ENCODE measurements at places on chromosomes 16 and 17.

DNA sequence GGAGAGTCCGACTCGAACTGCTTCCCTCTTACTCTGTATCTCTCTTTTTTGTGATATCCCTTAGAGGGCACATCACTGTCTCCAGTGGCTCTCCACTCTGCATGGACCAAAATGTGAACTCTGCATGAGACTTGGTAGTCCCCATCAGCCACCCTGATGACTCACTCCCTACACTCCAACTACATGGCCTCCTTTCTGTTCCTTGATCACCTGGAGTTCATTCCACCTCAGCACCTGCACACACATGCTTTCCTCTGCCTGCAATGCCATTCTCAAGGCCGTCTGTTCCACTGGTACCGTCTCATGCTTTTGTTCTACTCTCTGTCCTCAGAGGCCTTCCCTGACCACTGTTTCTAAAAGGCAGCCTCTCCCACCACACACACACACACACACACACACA is 109.3 kb downstream of the DNAH9 start:
- DNase-seq = no peak

DNA sequence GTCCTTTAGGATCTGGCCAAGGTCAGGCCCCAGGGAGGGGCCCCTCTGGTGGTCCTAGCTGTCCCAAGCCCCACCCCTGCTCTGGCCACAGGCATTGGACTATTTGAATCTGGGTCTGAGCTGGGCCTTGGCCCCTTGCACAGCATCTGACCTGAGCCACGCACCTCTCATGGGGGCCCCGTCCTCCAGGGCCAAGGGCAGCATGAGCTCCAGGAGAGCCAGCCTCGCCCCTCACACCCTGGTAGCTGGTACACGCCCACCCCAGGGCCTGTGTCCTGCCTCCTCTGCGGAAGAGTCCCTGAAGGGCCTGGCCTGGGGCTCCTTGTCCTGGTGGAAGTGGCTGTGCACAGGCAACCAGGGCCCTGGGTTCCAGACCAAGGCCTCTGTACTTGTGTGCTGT is 23.8 kb downstream of the ENDOV start:
- no peak for DNase-seq

- no peak for DNase-seq
Measured at GRCh38 chr16:28497861-28498599, 3.6 kb downstream of the APOBR start.

DNA sequence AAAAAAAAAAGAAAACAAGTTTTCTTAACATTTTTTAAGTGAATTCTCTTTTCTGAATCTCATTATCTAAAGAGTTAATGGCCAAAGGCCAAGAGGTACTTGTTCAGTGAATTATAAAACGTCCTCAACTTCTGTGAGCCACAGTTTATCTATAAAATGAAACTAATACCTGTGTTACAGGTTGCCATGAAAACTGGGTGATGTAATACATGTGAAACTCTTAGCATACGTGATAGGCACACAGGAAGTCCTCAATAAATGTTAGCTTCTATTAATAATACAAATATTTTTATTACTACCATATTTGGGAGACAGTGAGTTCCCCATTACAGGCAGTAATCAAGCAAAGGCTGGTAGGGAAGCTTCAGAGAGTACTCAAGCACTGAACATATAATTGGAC is 13.5 kb upstream of the INPP5K start:
- no peak for DNase-seq

GRCh38 chr17:67074781-67075180 is 30.4 kb downstream of the CACNG1 start:
- DNase-seq = no peak

GRCh38 chr16:30567991-30568638 is 3.4 kb downstream of the ZNF688 start:
- DNase-seq = peak; percentile 34

GRCh38 chr17:1505586-1505985 is 10.8 kb downstream of the INPP5K start:
- DNase-seq = no peak

GRCh38 chr17:68356520-68356919 is 65.2 kb downstream of the ARSG start:
- no peak for DNase-seq

DNA sequence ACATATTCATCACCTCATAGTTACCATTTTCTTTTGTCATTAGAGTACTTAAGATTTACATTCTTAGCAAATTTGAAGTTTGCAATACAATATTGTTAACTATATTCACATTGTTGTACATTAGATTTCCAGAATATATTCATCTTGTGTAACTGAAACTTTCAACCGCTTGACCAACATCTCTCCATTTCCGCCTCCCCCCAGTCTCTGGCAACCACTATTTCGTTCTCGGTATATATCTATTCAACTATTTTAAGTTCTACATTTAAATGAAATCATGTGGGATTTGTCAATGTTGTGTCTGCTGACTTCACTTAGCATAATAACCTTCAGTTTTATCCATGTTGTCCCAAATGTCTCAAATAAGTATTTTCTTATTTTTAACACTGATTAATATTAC is 274.5 kb upstream of the KIF2B start:
- no peak for DNase-seq

GRCh38 chr17:39118674-39119419 is 32.6 kb downstream of the PLXDC1 start:
- DNase-seq = no peak

- no peak for DNase-seq
Measured at GRCh38 chr17:58231641-58232040, 6.7 kb upstream of the LPO start.

GRCh38 chr17:81015136-81015535 is 19.8 kb upstream of the BAIAP2 start:
- no peak for DNase-seq

DNA sequence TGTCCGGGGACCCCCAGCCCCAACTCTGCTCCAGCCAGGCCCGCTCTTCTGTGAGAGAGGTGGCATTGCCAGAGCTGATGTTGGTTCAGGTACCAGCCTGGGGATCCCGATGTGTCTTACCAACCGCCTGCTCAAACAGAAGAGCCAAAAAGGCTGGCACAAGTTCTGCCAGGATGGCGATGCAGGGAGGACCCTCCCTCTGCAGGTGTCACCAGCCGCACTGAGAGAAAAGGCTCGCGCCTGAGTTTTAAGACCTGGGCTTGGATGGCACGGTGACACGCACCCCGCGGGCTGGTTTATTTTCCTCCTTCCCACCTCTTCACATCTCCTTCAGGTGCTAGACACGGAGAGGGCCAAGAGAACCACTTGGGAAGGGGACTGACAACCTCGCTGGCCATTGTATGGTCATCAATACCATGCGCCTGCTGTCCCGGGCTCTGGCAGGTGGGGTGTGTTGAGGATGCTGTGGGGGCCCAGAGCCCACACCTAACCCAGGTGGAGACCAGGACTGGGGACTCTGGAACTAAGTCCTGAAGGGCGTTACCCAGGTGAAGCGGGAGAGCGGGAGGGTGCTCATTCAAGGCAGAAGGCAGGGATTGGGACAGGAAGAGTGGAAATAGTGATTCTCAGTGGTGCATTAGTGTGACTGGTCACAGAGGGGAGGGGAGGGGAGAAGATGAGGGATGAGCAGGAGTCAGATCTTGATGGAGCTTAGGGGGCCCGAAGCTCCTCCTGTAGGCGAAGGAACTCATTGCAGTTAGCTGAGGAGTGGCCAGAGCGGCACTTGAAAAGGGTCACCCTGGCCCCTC is 16.3 kb downstream of the FOXJ1 start:
- DNase-seq = no peak

GRCh38 chr17:42193969-42194899 is at the start of gene GHDC:
Gene GHDC (minus strand): TSS chr17:42194494. CDS start chr17:42193581, 913 bp downstream.
- peak; percentile 63 for DNase-seq

DNA sequence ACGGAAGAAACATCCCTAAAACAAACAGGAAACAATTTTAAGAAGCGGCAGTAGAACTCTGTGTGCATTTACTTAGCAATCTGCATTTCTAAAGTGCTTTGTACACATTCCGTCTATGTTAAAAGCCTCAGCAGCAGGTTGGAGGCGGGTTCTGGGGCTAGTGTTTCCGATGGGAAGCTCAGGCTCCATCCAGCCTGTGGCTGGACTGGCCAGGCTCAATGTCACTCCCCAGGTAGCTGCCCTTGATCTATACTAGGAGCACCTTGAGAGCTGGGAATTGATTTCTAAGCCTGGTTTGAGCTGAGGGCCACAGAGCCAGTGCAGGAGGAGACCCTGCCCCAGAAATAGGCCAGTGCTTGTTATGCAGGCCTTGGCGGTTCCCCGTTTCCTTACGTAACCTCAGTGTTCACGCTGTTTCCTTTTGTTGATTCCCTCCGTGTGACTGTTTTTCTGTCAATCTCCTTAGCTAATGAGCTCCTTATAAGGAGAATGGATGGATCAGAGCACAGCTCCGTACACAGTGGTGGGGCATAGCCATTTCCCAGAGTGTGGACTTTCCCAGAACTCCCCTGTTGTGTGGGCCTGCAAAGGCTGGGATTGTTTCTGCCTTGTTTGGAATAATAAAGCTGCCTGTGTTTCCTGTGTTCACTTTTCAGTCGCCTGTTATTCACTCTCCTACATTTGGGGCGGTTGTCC is 21.4 kb downstream of the ADORA2B start:
- DNase-seq = no peak

DNA sequence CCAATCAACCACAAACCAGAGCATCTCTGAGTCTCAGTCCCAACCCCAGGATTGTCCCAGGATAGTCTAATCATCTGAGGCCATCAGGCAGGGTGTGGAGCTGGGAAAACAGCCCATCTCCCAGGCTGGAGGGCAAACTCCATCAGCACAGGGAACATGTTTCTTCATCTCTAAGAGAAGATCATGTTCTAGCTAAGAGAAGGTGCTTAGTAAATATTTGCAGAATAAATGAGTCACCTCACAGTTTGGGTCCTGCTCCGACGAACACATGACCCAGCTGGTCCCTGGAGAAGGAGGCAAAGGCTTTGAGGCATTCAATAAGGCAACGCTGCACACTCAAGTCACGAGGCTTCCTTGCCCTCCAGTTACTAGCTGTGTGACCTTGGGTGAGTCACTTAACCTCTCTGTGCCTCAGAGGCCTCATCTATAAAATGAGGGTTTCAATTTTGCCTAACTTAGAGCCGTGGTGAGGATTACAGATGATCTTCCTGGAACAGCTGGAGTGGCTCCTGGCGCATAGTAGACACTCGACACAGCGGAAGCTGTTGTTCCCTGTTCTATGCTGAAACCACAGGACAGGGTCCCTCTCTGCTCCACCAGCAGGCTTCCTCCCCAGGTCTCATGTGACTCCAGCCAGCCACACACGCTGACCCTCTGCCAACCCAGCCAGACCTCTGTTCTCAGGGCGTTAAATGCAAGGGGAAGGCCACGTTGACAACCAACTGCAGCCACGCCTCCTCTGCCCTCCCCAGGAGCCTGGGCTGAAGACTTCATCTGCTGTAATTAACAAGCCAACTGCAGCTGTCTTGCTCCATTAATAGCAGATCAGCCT is 10.3 kb upstream of the RPL38 start:
- no peak for DNase-seq

DNA sequence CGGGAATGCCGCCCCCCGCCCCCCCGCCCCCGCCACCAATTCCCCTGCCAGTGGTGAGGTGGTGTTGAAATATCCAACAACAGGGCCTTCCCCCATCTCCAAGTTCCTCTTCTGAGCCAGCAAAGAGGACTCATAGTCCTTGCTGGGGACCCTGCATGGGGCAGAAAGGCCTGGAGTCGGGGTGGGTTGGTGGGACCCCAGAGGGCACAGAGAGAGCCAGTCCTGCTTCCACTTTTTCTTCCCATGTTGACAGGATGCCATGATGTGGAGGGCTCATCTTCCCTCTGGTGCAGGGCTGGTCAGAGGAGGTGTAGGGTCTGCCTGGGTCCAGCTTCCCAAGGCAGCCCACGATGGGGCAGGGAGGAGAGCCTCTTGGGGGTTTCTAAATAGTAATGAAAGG is 49.0 kb upstream of the PIK3R6 start:
- no peak for DNase-seq

DNA sequence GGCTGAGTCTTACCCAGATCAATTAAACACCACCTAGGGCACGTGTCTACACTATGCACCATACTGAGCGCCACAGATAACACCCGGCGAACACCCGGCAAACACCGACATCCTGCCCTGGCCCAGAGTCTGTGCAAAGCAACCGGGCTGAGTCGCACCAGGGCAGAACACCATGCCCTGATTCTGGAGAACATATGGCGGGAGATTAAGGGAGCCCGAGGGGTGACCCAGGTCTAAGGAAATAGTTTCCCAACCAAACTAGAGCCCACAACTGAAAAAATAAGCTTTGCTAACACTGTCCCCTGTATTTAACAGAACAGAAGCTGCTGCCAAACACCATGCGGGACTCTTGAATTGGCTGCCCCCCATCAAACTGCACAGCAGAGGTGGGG is 22.1 kb downstream of the MYO18A start:
- DNase-seq = no peak

- no peak for DNase-seq
Measured at GRCh38 chr16:74700116-74700437, 585 bp downstream of the MLKL start.

- DNase-seq = no peak
Measured at GRCh38 chr16:77784441-77785372, 3.7 kb upstream of the VAT1L start.

GRCh38 chr17:12406623-12407215 is 259.0 kb upstream of the MYOCD start:
- DNase-seq = no peak

GRCh38 chr17:14882131-14882530 is 383.0 kb downstream of the PMP22 start:
- DNase-seq = no peak

DNA sequence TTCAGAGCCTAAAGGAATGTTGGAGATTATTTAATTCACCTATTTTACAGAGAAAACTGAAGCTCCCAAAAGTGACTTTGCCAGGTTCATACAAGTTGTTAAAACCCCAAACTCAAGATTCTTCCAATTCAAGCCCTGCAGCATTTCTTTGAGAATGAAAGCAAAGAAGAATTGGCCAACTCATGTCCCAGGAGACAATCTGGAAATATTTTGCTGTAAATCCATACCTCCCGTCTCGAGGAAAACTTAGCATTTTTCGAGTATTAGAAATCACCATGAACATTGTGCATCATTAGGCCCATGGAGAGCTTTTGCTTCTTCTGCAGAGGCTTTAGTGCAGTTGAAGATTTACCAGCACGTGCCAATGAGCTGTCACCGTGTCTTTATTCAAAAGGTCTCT is 176.4 kb upstream of the KCNJ16 start:
- DNase-seq = no peak

GRCh38 chr17:1762233-1762900 is 507 bp downstream of the SERPINF1 start:
- DNase-seq = no peak

DNA sequence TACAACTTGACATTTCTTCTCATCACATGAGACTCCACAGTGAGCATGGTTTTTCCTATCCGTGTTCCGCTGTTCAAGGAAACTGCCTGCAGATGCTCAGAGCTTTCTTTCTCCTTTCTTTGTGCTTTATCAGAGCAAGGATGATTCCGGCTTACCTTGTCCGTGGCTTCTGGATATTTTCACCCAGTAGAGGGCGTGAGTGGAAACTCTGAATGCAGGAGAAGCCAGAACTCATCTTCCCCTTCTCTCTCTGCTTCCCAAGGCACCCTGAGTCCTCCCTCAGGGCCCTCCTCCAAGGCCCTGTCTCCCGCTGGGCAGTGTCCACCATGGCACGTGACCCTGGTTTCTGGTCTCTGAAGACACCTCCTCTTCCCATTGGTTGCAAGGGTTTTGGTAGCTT is 721.1 kb upstream of the RBFOX1 start:
- no peak for DNase-seq

- no peak for DNase-seq
Measured at GRCh38 chr17:64354824-64355535, 35.7 kb downstream of the PECAM1 start.

- DNase-seq = no peak
Measured at GRCh38 chr17:45108051-45108450, 24.3 kb downstream of the PLCD3 start.

GRCh38 chr16:77663711-77664110 is 58.6 kb upstream of the NUDT7 start:
- no peak for DNase-seq

GRCh38 chr16:74738113-74738541 is 36.5 kb downstream of the FA2H start:
- no peak for DNase-seq
